ENCODE measurements at places on chromosomes 5 and 9.
A peak's percentile ranks its signal among the peaks of the same experiment; 100 is the strongest.

GRCh38 chr5:178992291-178992895 is 2.7 kb downstream of the GRM6 start:
- H3K36me3 ChIP-seq: no peaks in the 10 kb centered on the region
- H3K4me1 ChIP-seq: no peaks in the 10 kb centered on the region
- DNase-seq: no peak
- H3K27me3 ChIP-seq: peaks cover 2% of the 10 kb centered on the region
- H3K27ac ChIP-seq: no peak overlapping the region

GRCh38 chr9:135561391-135562234 is at the start of gene PAEP:
TSS of gene PAEP (plus strand) at chr9:135561756.
- no peaks in the 10 kb centered on the region for H3K27me3 ChIP-seq
- H3K4me3 ChIP-seq: no peak within 1 kb of the TSS
- no peak for DNase-seq

GRCh38 chr9:2595973-2596372 is 25.6 kb upstream of the VLDLR start:
- H3K4me3 ChIP-seq: no peak overlapping the region
- H3K27me3 ChIP-seq: peaks cover 3% of the 10 kb centered on the region
- H3K27ac ChIP-seq: no peak overlapping the region
- H3K4me1 ChIP-seq: no peaks in the 10 kb centered on the region
- no peak for DNase-seq

- DNase-seq: peak; percentile 50
- H3K4me3 ChIP-seq: no peak overlapping the region
- no peak overlapping the region for H3K27ac ChIP-seq
- H3K4me1 ChIP-seq: peaks cover 4% of the 10 kb centered on the region
- H3K36me3 ChIP-seq: no peaks in the 10 kb centered on the region
Measured at GRCh38 chr5:114221807-114222206, 140.1 kb upstream of the KCNN2 start.

GRCh38 chr9:73683862-73684591 is 532.4 kb downstream of the ANXA1 start:
- H3K27me3 ChIP-seq: no peaks in the 10 kb centered on the region
- DNase-seq: no peak
- no peak overlapping the region for H3K4me3 ChIP-seq
- no peaks in the 10 kb centered on the region for H3K4me1 ChIP-seq
- no peak overlapping the region for H3K27ac ChIP-seq

- H3K27me3 ChIP-seq: 0 out of 2 replicates have a peak, but pooled peaks cover 2% of the 10 kb centered on the region
- no peak overlapping the region for H3K4me3 ChIP-seq
- H3K27ac ChIP-seq: no peak overlapping the region
- no peaks in the 10 kb centered on the region for H3K36me3 ChIP-seq
Measured at GRCh38 chr5:107367939-107368338, 302.8 kb downstream of the EFNA5 start.
